ENCODE measurements at places on chromosomes 4 and X.

- DNase-seq: no peak
Measured at GRCh38 chrX:1903236-1903935, 288.5 kb downstream of the ASMT start.

DNA sequence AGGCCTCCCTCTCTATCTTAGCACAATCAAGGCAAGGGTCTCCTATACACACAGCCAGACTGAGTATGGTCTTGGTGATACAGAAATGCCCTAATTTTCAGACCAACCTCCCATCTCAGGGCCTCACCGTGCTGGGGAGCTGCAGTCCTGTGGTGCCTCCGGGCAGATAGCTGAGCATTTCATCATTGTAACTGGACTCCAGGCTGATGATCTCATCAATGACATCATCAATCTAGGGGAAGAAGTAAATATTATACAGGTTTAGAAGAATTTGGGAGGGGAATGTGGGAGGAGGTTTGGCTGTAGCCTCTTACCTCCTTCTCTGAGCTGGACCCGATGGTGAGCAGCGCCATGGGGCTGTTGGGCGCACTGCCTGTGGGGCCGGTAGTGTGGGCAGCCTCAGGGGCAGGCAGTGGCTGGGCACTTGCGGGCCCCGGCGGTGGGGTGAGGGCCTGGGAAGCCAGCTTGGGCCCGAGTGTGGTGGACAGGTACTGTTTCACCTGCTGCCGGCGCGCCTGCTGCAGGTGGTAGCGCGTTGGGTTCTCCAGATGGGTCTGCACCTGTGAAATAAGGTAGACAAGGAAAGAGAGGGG lies 5.2 kb downstream of the TFE3 start:
- DNase-seq: no peak

- no peak for DNase-seq
Measured at GRCh38 chr4:10058371-10058770, 37.1 kb upstream of the SLC2A9 start.

DNA sequence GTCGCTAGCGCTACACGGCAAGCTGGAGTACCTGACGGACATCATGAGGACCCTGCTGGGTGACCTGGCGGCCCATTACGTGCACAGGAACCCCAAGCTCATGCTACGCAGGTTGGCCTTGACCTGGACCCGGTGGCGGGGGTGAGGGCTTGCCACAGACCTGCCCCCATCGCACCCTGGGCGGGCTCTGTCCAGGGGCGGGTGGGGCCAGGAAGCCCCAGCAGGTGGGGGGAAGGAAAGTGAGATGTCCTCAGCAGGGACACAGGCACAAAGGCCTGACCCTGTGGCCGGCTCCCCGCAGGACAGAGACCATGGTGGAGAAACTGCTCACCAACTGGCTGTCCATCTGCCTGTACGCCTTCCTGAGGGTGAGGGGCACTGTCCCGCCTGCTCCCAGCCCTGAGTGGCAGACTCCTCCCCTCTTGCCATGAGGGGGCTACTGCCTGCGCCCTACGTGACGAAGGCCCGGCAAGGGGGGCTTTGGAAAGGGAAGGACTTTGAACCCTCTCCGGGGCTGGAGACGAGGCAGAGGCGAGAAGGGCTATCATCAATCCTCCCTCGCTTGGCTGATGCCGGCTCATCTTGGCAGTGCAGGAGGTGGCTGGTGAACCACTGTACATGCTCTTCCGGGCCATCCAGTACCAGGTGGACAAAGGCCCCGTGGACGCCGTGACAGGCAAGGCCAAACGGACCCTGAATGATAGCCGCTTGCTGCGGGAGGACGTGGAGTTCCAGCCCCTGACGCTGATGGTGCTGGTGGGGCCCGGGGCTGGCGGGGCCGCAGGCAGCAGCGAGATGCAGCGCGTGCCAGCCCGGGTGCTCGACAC lies 5.3 kb upstream of the SRPK3 start:
- DNase-seq: no peak

GRCh38 chrX:46686003-46686645 lies 72.8 kb downstream of the SLC9A7 start:
- peak; percentile 53 for DNase-seq

GRCh38 chrX:47707031-47707780 lies 48.2 kb upstream of the UXT start:
- no peak for DNase-seq
